Stimulated activated CD4-positive, alpha-beta T cell treated with anti-CD3 and anti-CD28 coated beads, Interleukin-2, amount 100 ng/mL, for 4 hours (primary cell): ENCODE measurements at places on chromosomes 7 and 10.

DNA sequence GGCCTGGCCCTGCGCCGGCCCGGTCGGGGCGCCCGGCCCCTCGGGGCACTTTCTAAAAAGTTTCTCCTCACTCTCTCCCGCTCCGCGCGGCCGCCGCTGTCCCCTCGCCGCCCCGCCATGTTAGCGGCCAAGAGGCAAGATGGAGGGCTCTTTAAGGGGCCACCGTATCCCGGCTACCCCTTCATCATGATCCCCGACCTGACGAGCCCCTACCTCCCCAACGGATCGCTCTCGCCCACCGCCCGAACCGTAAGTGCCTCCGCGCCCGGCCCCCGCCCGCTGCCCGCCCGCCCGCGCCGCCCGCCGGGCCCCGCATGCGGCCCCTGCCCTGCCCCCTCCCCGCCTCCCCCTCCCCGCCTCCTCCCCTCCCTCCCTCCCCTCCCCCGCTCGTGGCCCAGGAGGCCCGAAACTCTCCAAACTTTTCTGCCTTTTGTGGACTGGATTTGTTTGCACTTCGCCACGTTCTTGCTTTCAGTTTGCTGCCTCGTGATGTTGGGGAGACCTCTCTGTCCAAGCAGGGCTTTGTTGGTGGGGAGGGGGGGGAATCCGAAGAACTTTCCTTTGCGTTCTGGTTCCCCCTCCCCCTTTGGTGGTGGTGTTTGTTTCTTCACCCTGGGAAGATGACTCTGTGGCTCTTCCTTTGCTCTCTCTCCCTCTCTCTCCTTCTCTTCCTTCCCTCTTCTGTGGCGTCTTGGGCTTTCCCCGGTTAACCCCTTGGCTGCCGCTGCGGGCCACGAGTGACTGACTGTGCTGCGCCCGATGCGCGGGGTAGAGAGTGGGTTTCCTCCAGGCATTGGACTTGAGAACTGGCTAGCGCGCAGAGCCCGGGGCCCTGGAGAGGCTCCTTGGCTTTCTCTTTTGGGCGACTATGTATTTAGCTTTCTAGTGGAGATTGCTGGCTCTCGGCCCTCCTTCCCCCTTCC lies 1.6 kb downstream of the TCF7L2 start:
- DNase-seq = peak; percentile 8

DNA sequence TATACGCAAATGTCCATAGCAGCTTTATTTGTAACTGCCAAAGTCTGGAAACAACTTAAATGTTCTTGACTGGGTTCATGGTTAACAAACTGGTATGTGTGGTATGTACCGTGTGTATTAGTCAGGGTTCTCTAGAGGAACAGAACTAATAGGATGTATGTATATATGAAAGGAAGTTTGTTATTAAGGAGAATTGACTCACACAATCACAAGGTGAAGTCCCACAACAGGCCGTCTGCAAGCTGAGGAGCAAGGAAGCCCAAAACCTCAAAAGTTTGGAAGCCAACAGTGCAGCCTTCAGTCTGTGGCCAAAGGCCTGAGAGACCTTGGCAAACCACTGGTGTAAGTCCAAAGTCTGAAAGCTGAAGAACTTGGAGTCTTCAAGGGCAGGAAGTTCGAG lies 66.8 kb downstream of the TMEM168 start:
- DNase-seq = no peak

DNA sequence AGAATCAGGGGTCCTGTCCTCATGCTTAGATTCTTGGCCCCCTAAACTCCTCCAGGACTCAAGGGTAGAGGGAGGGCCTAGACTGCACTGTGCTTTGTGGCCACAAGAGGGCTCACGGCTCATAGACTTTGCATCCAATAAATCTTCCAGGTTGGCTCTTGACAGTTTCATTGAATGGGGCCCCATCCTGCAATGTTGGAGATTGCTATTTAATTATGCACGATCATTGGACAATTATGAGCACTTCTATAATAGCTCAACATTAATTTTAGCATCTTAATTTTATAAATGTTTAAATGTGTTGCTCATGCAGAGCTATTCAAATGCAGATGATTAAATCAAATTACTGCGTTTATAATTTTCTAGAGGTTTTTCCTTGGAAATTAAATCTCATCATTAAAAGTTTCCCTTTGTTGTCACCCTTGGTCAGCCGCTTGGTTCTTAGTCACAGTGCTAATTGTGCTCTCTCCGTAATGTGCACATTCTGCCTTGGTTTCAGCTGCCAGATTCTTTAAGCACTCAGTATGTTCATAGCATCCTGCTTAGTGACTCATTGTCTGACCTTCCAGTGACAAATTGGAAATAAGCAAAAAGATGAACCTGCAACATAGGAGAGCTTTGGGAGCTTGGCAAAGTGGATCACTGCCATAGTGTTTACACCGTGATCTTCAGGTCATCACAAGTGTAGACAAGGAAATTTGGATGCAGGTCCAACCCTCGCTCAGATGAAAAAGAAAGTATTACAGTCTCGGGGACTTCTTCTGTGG lies 33.4 kb upstream of the PLPP4 start:
- no peak for DNase-seq

DNA sequence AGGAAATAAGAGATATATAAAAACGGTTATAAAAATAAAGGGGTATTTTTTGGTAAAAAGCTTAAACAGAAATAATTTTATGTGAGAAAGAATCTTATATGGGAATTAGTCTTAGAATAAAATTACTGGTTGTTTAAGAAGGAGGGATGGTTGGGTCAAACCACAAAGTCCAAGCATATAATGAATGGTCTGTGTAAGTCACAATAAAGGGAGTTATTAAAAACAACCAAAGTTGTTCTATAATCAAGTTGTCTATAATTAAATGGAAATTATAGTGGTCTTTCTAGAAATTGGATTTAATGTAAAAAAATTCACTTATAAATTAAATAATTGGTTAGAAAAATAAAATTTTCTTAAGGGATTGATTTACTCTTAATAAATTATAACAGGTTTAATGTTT lies 304.8 kb downstream of the POM121L12 start:
- no peak for DNase-seq

GRCh38 chr7:26949319-26949718 lies 84.9 kb upstream of the SKAP2 start:
- no peak for DNase-seq

DNA sequence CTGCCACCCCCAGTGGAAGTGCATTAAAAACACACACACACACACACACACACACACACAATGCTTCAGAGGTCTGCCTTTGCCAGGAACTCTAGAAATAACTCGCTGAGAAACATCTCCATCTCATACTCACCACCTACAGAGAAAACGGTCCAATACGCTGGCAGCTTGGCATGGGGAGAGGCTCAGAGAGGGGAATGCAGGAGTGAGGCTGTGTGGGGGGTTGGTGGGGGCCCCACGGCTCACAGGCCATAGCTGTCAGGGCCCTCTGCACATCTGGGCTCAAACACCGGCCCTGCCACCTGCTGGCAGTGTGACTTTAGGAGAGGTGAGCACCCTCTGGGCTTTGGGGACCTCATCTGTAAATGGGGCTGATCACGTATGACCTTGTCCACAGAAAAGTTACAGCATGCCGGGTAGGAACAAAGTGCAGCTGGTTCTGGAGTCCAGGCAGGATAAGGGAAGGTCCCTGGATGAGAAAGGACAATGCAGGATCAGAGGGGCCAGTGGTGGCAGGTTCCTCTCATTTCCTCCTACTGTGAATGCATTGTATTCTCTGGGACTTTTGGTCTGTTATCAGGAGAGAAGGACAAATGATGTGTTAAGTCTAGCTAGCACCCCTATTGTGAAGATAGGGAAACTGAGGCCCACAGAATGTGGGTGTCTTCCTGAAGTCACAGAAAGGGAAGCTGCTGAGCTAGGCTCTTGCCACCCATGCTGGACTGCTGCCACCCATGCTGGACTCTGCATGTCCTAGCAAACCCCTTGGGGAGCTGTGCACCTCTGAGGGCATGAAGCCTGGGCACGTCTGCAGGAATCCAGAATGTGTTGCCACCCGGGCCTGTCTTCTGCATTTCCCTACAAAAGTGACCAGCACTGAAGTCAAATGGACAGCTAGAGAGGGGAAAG lies 404.6 kb downstream of the RPS24 start:
- no peak for DNase-seq

DNA sequence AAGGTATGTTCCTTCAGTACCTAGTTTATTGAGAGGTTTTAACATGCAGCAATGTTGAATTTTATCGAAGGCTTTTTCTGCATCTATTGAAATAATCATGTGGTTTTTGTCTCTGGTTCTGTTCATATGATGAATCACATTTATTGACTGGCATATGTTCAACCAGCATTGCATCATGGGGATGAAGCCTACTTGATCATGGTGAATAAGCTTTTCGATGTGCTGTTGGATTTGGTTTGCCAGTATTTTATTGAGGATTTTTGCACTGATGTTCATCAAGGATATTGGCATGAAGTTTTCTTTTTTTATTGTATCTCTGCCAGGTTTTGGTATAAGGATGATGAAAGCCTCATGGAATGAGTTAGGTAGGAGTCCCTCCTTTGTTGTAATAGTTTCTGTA lies 204.0 kb upstream of the GNAI1 start:
- DNase-seq = no peak

DNA sequence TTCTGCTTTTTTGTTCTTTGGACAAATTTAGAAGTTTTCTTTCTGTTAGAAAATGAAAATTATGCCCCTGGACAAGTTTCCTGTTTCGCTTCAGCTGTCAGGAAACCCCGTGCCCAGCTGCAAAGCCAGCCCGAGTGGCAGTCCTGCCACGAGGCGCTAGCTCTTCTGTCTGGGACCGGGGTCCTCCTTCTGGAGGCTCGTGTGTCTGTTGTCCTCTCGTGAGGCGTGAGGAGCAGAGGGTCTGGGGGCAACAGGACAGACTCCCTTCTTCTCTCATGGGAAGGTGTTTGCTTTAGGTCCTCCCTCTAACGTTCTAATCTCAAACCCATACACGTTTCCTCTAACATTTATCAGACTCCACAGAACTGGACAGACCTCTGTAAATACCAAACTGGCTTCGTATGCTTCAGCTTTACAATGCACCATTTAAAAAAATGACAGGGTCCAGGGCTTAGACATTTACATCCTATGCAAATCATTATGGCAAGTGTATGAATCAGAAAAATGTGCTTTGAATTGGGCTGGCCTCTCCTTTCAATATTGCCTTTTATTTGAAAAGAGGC lies 184.5 kb upstream of the SHH start:
- no peak for DNase-seq

GRCh38 chr10:73892310-73893030 lies 18.1 kb upstream of the CAMK2G start:
- no peak for DNase-seq

DNA sequence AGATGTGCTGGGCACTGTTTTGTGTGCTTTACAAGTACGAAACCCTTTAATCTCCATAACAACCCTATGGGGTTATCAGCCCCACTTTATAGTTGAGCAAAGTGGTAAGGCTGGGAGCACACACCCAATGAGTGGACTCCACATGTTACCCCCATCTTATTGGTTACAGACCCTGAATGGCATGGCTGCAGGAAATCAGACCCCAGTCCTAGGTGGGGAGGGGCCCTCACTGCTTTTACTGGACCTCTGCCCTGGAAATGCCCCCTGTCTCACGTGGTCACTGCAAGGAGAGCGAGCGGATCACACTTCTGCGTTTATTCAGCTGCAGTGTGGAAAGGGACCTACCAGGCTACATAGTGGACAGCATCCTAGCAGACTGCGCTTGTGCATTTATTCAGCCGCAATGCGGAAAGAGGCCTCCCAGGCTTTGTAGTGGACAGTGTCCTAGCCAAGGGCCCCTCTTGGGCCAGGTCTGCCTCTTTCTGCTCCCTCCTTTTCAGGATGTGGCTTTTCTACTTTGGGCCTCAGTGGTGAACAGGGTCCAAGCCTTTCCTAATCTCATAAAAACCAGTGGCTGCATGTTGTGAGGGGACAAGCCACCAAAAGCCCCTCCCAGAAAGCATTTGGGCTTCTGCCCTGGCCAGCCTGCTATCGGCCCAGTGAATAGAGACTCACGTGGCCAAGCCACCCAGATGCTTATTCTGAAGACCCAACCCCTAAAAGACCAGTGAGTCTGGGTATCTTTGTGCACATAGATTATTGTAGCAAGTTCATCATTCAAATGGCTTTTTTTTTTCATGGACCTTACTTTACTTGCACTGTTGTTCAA lies 405.7 kb upstream of the RNF32 start:
- DNase-seq = no peak

DNA sequence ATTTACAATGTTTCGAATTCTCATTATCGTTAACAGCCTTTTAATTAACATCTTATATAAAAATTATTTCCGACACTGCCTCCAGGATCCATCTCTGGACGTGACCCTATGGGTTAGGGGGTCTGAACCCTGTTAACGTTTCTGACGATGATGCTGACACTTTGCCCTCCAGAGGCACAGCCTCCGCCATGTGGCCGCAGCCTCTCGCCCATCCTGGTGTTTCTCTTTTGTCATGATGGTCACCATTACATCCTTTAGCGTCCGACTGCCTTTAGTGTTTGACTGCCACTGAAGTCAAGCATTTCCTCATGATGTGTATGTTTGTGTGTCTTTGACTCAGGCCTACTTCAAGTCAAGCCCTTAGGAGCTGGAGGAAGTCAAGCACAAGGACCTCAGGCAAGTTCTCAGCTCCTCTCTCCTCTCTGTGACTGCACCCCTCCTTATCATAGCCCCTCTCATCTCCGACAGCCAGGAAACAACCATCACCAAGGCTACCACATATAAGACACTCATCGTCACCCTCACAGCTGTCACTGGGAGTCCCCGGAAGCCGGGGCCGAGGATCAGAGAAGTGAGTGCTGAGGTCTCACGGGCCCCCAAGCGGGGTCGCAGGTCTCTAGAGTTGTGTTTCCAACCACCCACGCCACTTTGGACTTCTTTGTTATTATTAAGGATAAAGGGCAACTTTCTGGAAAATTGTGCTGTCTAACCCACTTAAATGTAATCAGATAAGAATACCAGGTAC lies 96.1 kb upstream of the PPP2R2D start:
- no peak for DNase-seq

DNA sequence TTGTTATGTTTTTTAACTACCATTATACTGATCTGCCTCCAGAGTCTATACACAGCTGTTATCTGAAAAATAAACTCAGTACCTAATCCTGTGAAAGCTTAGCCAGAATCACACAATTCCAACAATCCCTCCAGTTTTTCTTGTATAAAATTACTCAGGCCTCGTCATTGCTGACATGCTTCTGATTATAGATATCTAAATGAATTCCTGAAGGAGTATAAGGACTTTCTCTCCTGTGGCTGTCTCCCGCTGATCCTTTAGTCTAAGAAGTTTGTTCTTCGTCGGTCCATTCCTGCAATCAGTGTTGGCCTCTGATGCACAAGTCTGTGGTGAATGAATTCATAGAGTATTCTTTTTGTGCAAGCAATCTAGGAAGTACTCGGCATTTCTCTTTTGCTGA lies 288.9 kb upstream of the SEMA3C start:
- DNase-seq = no peak

DNA sequence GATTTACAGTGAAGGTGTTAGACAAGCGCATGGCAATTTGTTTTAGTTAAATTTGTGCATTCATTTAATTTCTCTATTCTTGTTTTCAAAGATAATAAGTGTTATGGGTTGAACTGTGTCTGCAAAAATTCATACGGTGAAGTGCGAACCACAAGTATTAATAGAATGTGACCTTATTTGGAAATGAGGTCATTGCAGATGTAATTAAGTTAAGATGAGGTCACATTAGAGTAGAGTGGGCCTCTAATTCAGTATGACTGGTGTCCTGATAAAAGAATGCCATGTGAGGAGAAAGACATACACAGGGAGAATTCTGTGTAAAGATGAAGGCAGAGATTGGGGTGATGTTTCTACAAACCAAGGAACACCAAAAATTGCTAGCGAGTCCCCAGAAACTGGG lies 158.8 kb upstream of the SEMA3E start:
- no peak for DNase-seq

GRCh38 chr10:68721673-68722335 lies 765 bp downstream of the CCAR1 start:
- no peak for DNase-seq
